ENCODE measurements at places on chromosomes 11 and 22.

GRCh38 chr11:29244355-29244754, 772.5 kb downstream of the KCNA4 start:
- no peak for DNase-seq

- no peak for DNase-seq
Measured at GRCh38 chr22:43994006-43994405, 30.1 kb upstream of the PARVB start.

GRCh38 chr22:27526901-27527300, 274.7 kb downstream of the MN1 start:
- no peak for DNase-seq

DNA sequence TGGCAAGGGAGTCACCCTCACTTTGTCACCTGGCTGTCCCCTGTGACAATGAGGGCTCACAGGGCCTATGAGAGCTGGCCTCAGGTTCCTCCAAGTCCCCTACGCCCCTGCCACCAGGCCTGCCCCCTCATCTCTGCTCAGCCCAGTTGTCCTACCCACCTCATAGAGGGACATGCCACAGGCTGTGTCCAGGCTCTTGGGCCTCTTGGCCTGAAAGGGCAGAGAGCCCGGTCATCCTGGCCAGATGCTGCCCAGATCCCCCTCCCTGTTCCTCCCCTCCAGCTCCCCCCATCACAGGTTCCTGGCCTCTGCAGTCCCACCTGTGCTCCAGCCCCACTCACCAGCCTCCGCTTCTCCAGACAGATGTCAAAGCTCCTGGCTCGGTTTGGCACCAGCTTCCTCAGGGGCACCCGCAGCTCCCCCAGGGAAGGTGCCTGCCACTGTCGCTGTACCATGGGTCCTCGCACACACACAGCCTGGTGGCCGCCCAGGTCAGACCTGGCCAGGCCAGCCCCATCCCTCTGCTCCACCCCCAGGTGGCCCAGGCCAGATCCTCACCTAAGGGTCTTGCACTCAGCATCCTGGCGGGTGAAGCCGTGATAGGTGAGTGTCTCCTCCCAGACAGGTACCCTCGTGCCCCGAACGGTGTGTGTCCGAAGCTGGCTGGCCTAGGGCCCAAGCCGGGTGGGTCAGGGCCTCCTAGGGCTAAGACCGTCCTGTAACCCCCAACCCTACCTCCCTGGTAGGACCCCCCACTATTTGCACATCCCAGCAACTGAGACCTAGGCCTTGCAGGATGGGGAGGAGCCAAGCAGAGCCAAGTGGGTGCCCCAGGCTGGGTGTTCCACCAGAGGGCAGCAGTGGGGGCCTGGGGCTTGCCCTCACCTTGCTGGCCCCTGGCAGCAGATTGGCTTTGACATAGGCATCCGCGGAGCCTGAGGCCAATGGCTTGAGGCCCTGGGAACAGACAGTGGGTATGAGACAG, 8.3 kb downstream of the NDUFV1 start:
- no peak for DNase-seq

GRCh38 chr22:27224485-27225374, 567.3 kb downstream of the MIAT start:
- no peak for DNase-seq

DNA sequence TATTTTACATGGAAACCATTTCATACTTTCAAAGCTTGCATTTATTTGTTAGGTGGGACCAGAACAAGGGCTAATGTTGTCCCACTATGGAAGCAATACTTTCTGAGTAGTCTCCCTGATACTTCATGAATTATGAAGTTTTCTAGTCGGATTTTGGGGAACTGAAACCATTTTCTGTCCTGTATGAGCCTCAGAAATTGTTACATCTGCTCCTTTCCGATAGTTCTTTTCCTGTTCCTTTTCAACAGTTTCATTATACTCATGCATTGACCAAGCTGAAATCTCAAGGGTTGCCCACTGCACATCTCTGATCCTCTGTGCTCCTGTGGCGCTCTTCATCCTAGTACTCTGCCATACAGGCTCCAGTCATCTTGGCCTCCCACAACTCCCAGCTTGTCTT, 31.5 kb upstream of the GLYATL1 start:
- DNase-seq: no peak

- DNase-seq: no peak
Measured at GRCh38 chr22:36541831-36542411, 13.0 kb upstream of the EIF3D start.

DNA sequence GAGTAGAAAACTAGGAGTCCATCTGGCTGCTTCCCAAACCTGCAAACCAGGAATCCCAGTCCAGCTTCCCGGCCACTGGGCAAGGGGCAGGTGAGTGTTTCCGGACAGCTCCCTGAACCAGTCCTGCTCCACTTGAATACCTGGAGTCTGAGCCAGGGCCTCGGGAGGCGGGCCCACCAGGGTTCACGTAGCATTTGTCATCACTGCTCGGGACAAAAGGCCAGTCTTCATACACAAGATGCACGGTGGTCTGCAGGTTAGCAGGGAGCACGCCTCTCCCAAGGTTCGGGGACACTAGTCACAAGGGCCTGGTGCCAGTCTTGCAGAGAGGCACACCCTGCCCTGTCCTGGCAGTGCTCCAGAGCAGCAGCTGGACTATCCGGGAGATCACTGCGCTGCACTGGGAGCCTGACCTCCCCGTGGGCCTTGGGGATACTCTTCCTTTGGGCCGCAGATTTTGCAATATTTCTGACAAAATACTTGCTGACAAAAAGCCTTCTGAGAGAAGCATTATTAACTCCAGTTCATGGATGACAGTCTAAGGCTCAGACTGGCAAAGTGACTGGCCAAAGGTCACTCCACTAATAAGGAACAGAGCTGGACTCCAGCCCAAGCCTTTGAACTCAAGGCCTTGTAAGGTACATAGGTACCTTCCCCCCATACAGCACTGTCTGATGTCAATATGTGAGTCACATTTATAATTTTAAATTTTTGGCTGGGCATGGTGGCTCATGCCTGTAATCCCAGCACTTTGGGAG, 25.1 kb downstream of the CD6 start:
- DNase-seq: no peak

- no peak for DNase-seq
Measured at GRCh38 chr11:57481915-57482781, 21.8 kb downstream of the RTN4RL2 start.

DNA sequence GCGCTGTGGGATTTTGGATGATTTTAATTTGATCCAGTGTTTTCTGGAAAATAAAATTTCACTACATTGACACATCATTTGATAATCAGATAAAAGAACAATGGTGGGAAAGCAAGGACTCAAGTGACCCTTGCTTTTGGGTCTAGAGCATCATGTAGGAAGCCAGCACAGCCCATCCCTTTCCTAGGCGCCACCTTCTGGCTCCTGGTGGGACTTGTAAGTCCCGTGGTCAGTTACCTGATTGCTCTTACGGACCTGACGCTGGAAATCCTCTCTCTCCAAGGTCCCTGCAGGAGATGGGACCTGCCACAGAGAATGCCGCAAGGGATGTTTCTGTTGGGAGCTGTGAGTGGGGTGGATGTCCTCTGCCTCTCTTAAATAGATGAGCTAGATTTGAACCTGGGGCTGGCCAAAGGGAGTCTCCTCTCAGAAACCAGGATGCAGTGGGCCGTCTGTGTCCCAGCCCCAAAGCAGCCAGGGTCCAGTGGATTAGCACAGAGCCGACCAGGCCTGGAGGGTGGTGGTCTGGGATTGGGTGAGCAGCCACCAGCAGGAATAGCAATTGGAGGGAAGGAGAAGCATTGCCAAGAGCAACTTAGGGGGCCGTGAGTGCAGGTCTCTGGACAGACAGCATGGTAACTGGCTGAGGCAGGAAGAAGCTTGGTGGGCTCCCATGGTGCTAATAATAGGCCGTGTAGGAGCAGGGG, 21.7 kb downstream of the TIMP3 start:
- DNase-seq: no peak

GRCh38 chr22:27542602-27543001, 259.0 kb downstream of the MN1 start:
- DNase-seq: no peak

DNA sequence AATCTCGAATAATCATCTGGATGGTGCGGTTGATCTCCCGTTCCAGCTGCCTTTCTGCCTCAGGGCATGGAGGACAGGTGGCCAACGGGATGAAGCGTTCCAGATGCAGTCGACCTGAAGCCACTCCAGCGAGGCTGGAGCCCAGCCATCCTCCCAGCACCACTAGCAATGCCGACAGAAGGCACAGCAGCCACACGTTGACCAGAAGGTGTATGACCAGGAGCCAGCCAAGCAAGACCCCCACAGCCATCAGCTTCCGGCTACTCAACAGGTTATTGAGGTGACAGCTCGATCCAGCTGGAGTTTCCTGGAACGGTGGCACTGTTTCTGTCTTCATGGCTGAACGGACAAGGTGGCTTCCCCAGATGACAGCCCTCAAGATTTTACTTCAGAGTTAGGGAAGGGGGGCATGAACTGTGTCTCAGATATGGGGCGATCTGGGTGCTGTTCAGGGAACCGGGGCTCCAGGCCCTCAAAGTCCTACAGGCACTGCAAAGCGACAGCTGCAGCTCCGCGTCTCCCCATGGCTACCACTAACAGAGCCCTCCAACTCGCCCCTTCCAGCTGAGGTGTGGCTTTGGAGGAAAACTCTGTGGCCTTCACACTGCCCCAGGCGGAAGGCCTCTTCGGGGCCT, 559 bp downstream of the SNX19 start:
- DNase-seq: peak; percentile 7

DNA sequence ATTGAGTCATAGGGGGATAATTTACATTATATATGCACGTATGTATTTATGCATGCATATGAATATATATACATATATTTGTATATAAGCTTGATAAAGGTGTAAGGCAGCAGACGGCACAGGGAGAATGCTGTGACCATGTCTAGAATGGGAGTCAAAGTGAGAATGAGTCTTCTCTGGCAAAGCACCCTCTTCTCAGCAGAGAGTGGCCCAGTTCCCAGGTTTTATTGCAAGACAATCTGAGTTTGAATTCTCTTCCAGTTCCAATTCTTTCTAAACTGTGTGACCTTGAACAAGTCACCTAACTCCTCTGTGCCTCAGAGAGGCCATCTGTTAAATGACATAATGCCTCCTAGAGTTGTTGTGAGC, 13.8 kb downstream of the EHF start:
- DNase-seq: no peak

- DNase-seq: no peak
Measured at GRCh38 chr11:69479591-69480271, 1.7 kb upstream of the LINC01488 start.

DNA sequence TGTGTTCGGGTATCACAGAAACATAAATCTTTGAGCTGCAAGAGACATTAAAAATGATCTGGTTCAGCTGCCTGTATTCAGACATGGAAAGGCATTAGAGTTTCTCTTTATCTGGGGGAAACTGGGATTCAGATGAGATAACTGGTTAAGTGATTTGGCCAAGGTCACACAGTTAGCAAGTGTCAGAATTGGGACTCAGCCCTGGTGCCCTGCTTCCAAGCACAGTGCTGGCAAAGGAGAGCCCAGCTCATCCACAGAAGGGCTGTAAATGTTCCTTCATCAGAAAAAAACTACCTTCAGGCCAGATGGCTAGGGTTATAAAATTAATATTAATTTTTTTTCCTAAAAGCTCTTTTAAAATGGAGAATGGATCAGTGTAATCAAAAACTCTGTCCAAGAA, 20.4 kb upstream of the CADM1 start:
- DNase-seq: no peak

GRCh38 chr22:22125579-22126468, 118.8 kb upstream of the VPREB1 start:
- DNase-seq: no peak

DNA sequence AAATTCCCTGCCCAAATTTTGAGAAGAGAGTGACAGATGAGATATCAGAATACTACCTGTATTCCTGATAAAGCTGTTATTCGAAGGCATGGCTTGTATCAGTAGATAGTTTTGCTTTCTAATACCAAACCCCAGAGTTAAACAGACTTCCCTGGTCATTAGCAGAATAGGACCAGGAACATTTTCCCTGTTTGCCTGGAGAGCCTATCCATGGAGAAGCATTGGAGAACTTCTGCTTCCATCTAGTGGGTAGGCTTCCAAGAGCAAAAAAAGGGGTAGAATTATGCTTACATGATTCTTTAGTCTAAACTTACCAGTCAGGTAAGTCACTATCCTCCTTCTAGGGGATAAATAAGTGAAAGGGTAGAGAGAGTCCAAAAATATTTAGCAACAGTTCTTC, 14.2 kb downstream of the PDE3B start:
- DNase-seq: no peak

DNA sequence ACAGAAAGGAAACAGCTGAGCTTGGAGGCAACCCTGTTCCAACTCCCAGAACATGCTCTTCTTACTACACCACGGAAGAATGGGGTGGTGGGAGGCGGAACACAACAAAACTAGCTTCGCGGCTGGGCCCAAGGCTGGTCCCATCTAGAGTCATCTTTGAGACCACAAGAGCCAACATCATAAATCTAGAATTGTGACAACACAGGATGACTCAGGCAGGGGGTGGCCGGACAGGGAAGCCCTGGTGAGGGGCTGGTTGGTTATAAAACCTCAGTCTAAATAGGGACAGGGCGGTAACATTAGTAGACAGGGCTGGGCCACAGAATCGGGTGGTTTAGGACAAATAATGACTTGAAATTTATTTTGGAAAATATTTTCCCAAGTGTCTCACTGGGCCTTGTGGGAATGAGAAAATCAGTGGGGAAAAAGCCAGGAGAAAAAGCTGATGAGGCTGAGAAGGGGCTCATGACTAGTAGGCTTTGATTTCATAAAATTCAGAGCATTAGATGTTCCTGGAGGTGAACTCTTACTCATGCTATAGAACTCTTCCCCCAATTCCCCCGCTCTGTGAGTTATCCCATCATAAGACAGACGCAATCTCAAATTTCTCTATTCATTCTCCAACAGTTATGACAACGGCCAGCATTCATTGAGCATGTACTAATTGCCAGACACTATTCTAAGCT, 151.8 kb upstream of the TIMP3 start:
- no peak for DNase-seq

DNA sequence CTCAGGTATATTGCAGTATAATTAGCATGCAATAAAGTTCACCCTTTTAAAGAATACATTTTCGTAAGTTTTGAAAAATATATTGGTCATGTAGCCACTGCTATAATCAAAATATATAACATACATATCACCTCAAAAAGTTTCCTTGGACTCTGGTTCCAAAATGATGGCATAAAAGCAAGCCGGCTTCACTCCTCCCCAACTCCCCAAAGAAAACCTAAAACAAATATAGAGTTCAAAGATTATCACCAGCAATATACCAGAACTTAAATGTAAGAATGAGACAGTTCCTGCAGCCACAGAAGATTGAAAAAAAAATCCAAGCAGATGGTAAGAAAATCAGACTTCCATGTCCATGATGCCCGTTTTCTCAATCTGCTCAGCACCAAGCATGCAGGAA, 104.3 kb downstream of the APIP start:
- no peak for DNase-seq

DNA sequence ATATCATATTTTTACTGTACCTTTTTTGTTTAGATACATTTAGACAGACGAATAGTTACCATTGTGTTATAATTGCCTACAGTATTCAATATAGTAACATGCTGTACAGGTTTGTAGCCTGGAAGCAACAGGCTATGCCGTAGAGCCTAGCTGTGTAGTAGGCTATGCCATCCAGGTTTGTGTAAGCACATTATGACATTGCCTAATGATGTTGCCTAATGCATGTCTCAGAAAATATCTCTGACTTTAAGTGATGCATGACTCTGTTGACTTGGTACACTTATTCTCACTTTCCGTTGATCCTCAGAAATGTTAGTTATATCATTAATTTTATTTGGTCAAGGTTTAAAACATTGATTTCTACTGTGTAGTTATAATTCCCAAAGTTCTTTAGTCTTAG, 39.9 kb downstream of the OR2AT4 start:
- no peak for DNase-seq

GRCh38 chr22:23240639-23241389, 60.5 kb downstream of the BCR start:
- DNase-seq: peak; percentile 17

GRCh38 chr11:46264976-46265375, 12.5 kb upstream of the CREB3L1 start:
- DNase-seq: no peak
